ENCODE measurements at places on chromosomes 7 and 10. TPM values are rescaled to one million over a fixed set of nuclear protein-coding genes. Genes with fewer than 3 reads are reported as not detected.

- DNase-seq = peak; percentile 36
These were observed 8.7 kb downstream of the TTYH3 start for GRCh38 chr7:2640482-2640830.

Gene RFC2
- 24.7 TPM for total RNA-seq

DNA sequence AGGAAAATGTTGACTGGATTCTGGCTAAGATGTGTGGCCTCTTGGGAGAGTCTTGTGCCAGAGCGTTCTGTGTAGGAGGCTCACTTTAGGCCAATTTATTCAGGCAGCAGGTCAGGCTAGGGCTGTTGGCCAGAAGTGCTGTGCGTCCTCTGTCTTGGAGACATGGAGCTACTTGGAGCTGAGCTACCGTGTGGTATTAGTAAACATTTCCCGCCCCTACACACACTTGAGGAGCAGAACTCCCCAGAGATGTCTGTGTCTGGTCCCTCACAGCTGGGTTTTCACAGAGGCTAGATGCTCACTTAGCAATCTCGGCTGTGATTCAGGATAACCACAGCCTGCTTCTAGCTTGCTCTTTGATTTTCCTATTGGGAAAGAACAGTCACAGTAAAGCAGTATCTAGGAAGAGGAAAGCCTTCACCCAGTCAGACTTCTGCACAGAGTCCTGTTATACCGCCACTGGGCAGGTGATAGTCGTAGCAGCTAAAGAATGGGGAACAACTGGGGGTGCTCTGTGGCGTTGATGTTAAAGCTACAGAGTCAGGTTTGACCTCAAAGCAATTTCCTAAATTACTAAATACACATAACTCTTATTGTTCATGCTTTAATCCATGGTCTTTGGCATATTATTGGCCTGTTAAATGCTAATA is 86.7 kb downstream of the MDFIC start:
- DNase-seq = no peak

DNA sequence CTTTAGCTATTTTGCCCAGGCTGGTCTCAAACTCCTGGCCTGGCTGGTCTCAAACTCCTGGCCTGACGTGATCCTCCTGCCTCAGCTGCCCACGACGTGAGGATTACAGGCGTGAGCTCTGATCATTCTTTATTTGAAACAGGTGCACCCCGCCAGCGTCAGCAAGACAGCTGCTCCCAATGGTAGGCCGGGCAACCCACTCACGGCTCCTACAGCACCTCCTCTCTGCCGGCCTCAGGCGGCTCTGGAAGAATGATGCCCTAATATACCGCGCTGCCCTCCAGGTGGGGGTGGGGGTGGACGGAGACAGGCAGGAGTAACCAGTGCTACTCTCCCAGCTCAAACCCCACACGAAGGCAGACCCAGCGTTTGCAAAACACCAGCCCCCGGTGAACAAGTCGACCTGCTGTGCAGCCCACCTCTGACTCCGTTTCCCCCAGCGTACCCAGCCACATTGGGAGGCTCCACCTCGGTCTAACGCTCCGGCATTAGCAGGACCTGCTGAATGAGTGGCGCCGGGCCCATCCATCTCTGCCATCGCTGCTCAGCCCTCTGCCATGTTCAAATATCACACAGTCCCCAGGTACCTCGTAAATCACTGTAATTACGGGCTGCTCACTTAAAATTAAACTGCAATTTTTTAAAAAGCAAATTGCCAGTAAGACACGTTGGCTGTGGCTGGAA is 148.6 kb downstream of the ELFN1 start:
- DNase-seq = no peak

Gene GNAT3
- not detected for total RNA-seq

- peak; percentile 84 for DNase-seq
These were observed 10.9 kb upstream of the TEX47 start for GRCh38 chr7:88806280-88807037.

DNA sequence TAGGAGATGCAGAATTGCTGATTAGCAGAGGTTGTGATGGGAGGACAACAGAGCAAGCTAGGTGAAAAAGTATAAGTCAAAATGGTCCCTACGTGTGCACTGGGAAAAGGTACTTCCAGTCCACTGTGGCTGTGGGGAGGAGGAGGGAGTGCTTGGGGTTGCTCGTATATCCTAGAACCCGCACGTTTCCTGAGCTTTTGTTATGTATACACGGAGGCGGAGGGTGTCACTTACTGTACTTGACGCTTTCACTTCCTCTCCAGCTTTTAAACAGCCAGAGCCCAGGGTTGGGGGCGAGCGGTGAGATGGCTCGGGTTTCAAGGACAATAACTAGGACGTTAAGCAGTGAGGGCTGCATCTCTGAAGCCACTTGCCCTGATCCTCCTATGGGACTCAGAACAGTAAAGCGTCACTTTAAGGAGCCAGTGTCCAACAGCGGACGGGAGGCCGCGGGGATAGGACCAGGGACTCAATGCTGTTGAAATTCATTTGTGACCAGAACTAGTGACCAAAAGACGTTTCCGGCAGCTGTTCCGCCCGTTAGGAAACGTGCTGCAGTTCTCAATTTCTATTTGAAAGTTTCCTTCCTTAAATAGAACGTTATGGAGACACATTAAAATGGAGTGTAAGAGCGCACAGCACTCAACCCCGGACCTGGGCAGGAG is 985 bp upstream of the ETV1 start:
- DNase-seq = peak; percentile 40

DNA sequence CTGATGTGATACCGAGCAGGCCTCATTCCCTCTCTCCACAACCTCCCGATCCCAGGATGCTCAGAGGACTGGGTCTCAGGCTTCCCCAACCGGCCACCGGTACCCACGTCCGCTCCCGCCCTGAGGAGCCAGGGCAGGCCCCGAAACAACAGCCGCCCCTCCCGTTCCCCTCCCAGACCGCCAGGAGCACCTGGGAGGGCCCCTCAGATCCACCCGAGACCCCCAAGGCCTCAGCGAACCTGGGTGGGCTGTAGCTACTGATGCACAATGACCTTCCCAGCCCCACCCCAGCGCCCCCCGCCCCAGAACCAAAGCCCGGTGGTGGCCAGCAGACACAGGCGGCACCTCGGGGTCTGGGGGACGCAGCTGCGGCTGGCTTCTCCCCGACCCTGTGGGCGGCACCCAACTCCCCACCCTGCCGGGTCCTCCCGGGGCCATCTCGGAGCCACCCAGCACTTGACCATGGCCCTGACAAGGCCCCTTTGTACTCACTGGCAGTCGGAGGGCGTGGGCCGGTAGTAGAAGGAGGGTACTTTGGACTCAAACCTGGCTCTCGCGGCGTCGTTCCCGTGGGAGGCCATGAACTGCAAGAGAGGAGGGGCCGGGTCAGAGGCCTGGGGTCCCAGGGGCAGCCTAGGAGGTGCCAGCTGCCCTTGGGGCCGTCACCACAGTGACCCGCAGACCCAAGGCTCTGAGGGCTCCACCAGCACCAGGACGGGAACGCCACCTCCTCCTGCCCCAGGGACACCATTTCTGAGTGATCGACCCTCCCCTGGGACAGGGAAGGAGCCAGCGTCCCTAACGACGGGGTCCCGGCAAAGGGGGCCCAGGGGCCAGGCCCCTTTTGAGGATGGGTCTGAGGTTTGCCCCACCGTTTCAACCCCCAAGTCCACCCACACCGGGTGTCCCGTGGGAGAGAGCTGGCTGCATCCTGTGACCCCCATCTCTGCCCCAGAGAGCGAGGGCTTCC is 28.1 kb downstream of the ADAP1 start:
- no peak for DNase-seq

DNA sequence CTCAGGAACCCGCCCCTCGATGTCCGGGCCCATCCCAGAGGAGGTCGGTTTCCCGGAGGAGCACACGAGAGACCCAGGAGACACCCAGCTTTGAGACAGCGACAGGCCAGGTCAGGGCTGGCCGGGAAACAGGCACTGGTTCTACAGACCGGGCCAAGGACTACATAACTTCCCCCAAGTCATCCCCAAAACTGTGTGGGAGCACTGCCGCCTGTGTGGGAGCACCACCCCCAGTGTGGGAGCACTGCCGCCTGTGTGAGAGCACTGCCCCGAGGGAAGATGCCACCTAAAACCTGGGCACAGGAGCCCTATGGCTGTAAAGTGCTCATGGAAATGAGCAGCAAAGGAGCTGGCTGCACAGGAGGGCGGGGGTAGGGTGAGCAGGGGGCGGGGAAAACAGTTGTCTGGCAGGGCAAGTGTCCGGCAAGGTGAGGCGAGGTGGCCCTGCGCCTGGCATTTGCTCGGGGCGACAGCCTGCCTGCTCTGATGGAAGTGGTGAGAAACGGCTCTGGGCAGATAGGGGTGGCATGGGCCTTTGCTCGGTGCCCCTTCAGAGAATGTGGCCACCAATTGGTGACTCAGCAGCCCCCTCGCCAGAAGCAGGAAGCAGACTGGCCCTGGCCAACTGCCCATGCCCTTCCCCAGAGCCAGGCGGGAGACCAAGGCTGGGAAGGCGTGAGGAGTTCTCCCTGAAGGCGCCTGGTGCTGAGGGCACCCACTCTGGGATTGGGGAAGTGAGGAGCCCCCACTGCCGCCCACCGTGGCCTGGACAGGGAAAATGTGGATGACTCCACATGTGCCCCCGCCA is 26.2 kb downstream of the PAPOLB start:
- no peak for DNase-seq

- DNase-seq = no peak
These were observed 60.4 kb downstream of the RNLS start for GRCh38 chr10:88522715-88523114.

DNA sequence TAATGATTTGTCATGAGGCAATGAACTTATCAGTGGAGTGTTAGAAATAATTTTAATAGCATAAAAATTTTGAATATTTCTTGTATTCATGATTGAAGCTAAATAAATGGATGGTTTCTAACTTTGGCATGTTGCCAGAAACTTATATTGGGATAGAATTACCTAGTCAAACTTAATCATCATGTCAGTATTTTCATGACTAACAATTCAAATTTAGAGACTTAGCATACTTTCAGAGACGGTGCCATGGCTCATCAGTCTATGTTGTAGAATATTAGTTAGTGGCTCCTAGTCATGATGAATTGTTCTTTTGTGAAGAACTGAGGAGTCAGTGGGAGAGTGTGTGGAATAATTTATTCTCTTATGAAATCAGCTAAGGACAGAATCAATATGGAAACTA is 599.6 kb upstream of the POT1 start:
- DNase-seq = peak; percentile 7

DNA sequence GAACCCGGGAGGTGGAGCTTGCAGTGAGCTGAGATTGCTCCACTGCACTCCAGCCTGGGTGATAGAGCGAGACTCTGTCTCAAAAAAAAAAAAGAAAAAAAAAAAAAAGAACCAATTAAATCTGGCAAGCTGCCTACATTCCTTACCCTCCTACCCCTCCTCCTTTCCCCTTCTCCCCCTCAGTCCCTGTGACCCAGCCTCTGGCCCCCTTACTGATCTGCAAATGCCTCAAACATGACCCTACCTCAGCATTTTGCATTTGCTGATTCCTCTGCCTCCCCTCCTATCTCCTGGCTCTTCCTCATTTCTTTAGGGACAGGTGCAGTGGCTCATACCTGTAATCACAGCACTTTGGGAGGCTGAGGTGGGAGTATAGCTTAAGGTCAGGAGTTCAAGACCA is 19.3 kb downstream of the CDHR3 start:
- no peak for DNase-seq

- DNase-seq = no peak
These were observed 143.5 kb downstream of the ADCY1 start for GRCh38 chr7:45717537-45718235.

DNA sequence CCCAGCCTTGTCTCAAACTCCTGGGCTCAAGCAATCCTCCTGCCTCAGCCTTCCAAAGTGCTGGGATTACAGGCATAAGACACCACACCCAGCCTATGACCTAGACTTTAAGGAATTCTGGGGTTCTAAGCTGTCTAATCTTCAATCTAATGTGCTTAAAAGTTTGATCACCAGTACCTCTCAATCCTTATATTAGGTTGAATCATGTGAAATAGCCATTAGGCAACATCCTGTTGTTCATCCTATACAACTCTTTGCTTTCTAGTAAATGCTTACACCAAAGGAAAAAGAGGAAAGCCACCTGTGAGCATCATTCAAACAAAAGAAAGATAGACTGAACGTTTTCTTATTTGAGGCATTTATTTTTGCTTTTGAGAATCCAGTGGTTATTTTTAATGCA is 56.0 kb downstream of the ATOH7 start:
- DNase-seq = no peak

DNA sequence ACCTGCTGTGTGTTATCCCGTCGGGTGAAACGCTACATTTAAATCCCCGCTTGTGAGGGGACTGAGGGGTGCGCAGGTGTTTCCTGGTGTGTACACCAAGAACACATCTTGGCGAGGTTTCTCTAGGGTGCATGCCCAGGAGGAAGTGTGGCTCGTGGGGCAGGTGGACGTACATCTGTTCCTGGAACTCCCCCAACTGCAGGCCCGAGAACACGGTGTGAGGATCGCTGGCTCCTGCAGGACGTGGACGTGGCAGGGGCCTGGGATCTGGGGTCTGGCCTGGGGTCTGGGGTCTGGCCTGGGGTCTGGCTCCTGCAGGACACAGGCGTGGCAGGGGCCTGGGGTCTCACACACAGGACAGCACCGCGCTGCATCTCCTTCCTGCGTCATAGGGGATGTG is 10.1 kb downstream of the KNDC1 start:
- DNase-seq = no peak

GRCh38 chr7:55642266-55642665 is 70.0 kb upstream of the VOPP1 start:
- no peak for DNase-seq

Gene HKDC1
- total RNA-seq = 51.7 TPM

GRCh38 chr7:91266067-91266688 is 1.9 kb downstream of the FZD1 start:
- no peak for DNase-seq

Gene TDRD1
- total RNA-seq = 8.1 TPM

- DNase-seq = peak; percentile 88
These were observed 18.7 kb downstream of the AKR1C1 start for GRCh38 chr10:4981722-4982471.

DNA sequence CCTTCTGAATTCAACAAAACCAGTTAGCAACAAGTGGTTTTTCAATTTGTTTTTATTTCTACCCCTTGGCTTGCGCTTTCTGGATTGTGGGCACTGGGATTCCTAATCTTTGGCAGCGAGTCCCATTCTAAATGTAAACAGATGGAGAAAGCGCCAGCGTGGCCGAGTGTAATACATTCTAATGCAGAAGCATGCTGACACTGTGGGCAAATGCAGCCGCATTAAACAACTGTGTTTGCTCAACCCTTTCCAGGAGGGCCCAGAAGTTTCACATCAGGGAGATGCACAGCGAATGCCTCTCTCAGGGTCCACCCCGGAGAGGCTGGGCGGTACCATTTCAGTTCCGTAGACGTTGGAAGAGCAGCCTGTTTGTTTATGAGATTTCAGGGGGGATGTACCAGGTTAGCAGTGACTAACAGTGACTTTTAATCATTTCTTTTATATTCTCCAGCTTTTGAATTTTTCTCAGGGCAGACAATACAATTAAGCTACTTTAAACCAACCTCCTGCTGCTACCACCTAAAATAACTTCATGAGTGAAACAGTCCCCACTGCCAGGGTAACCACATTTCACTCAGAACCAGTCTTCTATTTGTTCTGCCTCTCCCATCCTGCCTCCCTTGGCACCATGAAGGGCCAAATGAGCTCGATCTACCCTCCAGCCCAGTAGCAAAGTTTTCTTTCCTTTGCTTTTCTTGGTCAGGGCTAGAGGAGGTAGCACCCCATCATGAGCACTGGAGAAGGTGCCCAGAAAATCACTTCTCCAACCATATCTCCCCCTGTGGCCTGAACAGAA is 164.2 kb upstream of the ITGB1 start:
- DNase-seq = peak; percentile 22
